ENCODE measurements at places on chromosomes 6 and 20. TPM values are rescaled to one million over a fixed set of nuclear protein-coding genes. Genes with fewer than 3 reads are reported as not detected.
A peak's percentile ranks its signal among the peaks of the same experiment; 100 is the strongest.

Gene HDGFL1
- total RNA-seq = not detected

Gene PKIB
- total RNA-seq = 0.86 TPM

Gene SLA2
- total RNA-seq = 78.6 TPM

Gene CD24
- 0.40 TPM for total RNA-seq

Gene VWA7
- 11.0 TPM for total RNA-seq

- H3K4me1 ChIP-seq = peaks cover 10% of the 10 kb centered on the region
- no peak overlapping the region for H3K27ac ChIP-seq
- no peak for DNase-seq
- H3K4me3 ChIP-seq = no peak overlapping the region
- no peaks in the 10 kb centered on the region for H3K36me3 ChIP-seq
Measured at GRCh38 chr6:83854001-83854501, 891 bp downstream of the RIPPLY2 start.

DNA sequence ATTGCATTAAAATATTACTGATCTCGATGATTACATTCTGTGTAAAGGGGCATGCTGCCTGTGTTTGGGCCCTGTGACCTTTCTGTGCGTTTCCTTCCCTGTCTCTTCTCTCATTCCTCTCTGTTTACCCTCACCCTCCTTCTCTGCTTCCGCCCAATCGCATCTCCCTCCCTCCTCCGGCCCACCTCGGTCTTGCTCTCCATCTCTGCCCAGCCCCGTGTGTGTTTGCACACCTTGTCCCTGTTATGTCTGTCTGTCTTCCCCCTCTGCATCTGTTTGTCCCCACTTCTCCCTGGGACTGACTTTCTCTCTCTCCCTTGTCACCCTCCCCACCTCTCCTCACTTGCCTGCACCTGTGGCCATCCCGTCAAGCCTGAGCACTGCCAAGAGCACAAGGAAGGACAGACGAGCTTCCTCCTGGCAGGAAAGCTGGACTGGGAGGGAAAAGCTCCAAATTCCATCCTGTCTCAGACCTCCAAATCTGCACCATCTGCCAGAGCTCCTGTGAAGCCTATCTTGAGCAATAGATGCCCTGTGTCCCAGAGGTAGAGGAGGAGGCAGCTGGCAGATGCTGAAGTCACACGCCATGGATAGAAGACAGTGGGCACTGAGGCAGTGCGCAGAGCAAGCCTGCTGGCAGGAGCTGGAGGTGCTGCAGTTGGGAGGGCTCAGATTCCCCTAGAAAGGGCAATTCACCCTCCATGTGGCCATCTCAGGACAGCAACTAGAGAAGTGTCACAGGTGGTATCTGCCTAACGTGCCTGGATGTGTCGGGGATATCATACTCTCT is 172.3 kb downstream of the PTPRT start:
- no peak for DNase-seq
- H3K4me3 ChIP-seq = no peak overlapping the region
- no peak overlapping the region for H3K27ac ChIP-seq
- no peaks in the 10 kb centered on the region for H3K36me3 ChIP-seq

GRCh38 chr6:132065556-132065955 is 114.4 kb upstream of the CCN2 start:
- no peak overlapping the region for H3K27ac ChIP-seq
- H3K4me3 ChIP-seq = no peak overlapping the region
- no peaks in the 10 kb centered on the region for H3K4me1 ChIP-seq
- no peaks in the 10 kb centered on the region for H3K36me3 ChIP-seq
- no peaks in the 10 kb centered on the region for H3K27me3 ChIP-seq

GRCh38 chr6:157721830-157722229 is 101.2 kb upstream of the SNX9 start:
- no peak for DNase-seq
- no peak overlapping the region for H3K27ac ChIP-seq
- H3K36me3 ChIP-seq = no peaks in the 10 kb centered on the region
- no peak overlapping the region for H3K4me3 ChIP-seq
- H3K27me3 ChIP-seq = peaks cover 28% of the 10 kb centered on the region

- H3K27ac ChIP-seq = no peak overlapping the region
- H3K4me1 ChIP-seq = peaks cover 3% of the 10 kb centered on the region
- H3K4me3 ChIP-seq = no peak overlapping the region
- no peak for DNase-seq
- no peaks in the 10 kb centered on the region for H3K36me3 ChIP-seq
- H3K27me3 ChIP-seq = no peaks in the 10 kb centered on the region
Measured at GRCh38 chr6:16282370-16282769, 44.0 kb downstream of the GMPR start.

DNA sequence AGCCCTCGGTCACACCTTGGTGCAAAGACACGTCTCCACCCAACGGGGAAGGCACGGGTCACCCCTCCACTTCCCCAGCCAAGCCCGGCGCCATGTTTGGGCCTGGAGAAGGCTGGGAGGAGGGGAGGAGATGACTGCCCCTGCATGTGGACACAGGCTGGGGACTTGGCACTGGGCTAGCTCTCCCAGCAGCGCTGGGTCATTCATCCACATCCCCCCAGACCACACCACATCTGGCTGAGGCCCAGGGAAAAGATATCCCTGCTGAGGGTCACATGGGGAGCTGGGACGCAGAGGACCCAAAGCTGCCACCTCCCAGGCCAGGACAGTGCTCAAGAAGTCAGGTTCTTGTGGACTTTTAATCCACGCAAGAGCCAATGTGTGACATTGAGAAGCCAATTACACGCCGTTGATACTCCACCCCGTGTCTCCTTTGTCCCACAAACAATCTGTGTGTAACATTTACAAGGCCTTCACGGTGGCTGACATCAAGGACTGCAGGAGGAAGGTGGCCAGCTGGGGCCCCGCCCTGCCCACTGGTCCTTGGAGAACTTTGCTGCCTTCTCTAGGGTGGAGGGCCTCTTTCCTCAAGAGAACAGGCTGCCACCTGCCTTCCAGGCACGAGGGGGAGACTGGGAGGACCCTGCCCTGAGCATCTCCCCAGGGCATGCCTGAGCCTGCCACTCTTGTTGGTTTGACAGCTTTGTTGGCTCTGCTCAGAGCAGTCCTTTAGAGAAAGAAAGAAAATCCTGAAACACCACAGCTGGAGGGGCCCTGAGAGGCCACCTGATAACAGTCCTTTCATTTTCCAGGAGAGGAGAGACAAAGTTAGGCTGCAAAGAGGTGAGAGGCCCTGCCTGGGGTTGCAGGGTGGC is 5.3 kb upstream of the IP6K3 start:
- H3K4me1 ChIP-seq = no peaks in the 10 kb centered on the region
- no peaks in the 10 kb centered on the region for H3K36me3 ChIP-seq
- H3K27me3 ChIP-seq = no peaks in the 10 kb centered on the region
- H3K27ac ChIP-seq = no peak overlapping the region

DNA sequence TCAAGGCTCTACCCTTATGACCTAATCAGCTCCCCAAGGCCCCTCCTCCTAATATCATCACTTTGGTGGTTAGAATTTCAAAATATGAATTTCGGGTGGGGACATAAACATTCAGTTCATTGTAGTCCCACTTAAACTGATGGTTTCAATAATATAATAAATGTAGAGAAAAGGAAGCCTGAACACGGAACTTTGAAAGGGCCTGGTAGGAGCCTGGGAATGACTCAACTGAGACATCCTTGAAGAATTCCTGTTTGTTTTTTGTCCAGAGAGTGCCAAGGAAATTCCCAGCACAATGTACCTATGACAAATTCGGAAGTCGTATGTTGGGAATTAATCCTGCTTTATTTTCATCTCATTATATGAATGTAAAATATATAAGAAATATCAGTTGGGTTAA is 457.9 kb downstream of the PLCB1 start:
- H3K27me3 ChIP-seq = no peaks in the 10 kb centered on the region
- H3K36me3 ChIP-seq = no peaks in the 10 kb centered on the region
- H3K27ac ChIP-seq = no peak overlapping the region
- no peaks in the 10 kb centered on the region for H3K4me1 ChIP-seq
- no peak overlapping the region for H3K4me3 ChIP-seq

- H3K27me3 ChIP-seq = no peaks in the 10 kb centered on the region
- H3K4me1 ChIP-seq = peaks cover 43% of the 10 kb centered on the region
- DNase-seq = peak; percentile 40
- H3K4me3 ChIP-seq = peak overlapping the region; percentile 65
- no peaks in the 10 kb centered on the region for H3K36me3 ChIP-seq
Measured at GRCh38 chr20:62624325-62624690, 18.0 kb upstream of the SLCO4A1 start.

GRCh38 chr6:106079961-106080762 is 6.0 kb upstream of the PRDM1 start:
- no peak overlapping the region for H3K27ac ChIP-seq
- no peak for DNase-seq
- H3K4me3 ChIP-seq = no peak overlapping the region
- peaks cover 34% of the 10 kb centered on the region for H3K4me1 ChIP-seq
- H3K36me3 ChIP-seq = peaks cover 8% of the 10 kb centered on the region

GRCh38 chr6:50264995-50265571 is 215.4 kb upstream of the DEFB112 start:
- H3K27ac ChIP-seq = no peak overlapping the region
- H3K27me3 ChIP-seq = no peaks in the 10 kb centered on the region
- DNase-seq = no peak
- no peaks in the 10 kb centered on the region for H3K4me1 ChIP-seq
- H3K36me3 ChIP-seq = no peaks in the 10 kb centered on the region

GRCh38 chr20:61667056-61667792 is 398.5 kb downstream of the TAF4 start:
- H3K4me3 ChIP-seq = no peak overlapping the region
- H3K27ac ChIP-seq = no peak overlapping the region
- H3K4me1 ChIP-seq = no peaks in the 10 kb centered on the region
- H3K36me3 ChIP-seq = no peaks in the 10 kb centered on the region
- no peaks in the 10 kb centered on the region for H3K27me3 ChIP-seq
- no peak for DNase-seq

DNA sequence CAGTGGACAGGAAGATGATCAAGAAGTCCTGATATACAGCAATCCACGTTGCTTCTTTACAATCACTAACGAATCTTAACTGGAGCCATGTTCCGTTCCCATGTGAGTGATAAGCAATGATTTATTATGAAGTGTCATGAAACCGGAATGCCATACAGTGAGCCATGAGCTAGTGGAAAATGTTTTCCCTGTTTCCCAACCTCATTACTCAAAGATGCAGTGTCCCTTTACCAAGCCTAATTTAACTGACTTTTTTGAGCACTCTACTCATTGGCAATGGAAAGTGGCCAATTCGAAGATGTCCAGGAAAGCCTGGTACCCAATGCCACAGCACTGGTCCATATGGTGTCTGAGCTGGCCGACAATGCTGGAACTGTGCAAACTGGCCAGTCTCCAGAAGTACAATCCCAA is 148.3 kb downstream of the ZNF217 start:
- H3K27me3 ChIP-seq = no peaks in the 10 kb centered on the region
- H3K36me3 ChIP-seq = peaks cover 8% of the 10 kb centered on the region
- H3K27ac ChIP-seq = no peak overlapping the region
- no peak for DNase-seq

- H3K27me3 ChIP-seq = no peaks in the 10 kb centered on the region
- DNase-seq = no peak
- no peak overlapping the region for H3K27ac ChIP-seq
- H3K4me3 ChIP-seq = no peak overlapping the region
Measured at GRCh38 chr6:135323202-135323668, 142.1 kb downstream of the MYB start.
